ENCODE measurements at places on chromosomes 13 and 19.
A peak's percentile ranks its signal among the peaks of the same experiment; 100 is the strongest.

DNA sequence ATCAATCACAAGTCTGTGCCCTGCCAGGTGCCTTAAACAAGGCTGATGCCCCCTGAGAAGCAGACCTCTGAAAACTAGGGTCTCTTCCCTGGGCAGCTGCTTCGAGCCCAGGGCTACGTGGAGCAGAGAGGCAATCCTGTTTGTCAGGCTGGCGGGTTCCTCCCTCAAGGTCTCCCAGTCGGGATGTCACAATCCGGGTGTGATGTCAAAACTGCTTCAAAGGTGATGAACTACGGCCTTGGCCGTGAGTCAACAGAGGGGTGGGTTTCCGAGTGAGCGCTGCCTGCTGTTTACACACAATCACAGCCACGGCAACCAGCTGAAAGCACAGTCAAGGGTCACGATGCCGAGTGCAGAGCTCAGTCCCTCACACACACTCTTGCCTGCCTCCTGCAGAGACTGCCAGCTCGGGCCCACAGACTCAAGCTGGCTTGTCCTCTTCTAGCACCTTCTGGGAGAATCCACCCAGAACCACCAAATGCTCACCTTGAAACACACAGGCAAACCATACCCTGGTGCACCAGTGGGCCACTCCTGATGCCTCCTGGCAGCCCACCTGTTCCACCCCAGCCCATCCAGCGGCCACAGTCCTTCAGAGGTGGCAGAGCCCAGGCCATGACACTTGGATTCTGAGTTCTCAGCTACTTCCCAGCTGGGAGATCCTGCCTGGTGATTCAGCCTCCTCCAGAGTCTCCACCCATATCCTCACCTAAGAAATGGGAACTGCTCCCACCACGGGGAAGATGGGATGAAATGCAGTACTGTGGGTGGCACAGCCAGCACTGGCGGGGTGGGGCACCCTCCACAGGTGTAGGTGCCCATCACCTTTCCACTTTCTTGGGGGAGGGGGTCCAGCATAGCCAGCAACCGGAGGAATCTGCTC, 6.8 kb downstream of the ELL start:
- DNase-seq, result peak; percentile 35

DNA sequence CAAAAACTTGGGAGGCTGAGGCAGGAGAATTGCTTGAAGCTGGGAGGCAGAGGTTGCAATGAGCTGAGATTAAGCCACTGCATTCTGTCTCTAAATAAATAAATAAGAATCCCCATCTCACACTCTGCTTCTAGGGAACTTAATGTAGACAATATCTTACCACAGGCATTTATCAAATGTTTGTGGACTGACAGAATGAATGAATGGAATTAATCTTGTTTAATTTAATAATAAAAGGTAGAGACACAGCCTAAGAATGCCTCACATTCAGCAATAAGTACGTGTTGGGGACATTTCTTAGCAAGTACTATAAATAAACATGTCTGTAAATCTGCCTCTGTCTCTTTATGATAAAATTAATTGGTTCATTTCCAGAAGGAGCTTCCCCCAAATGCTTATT, 36.2 kb upstream of the RBM26 start:
- no peak for DNase-seq

- DNase-seq, result no peak
Observed at GRCh38 chr13:67306742-67307141, 76.6 kb upstream of the PCDH9 start.

- DNase-seq, result no peak
Observed at GRCh38 chr19:3684054-3684816, 16.0 kb downstream of the PIP5K1C start.

DNA sequence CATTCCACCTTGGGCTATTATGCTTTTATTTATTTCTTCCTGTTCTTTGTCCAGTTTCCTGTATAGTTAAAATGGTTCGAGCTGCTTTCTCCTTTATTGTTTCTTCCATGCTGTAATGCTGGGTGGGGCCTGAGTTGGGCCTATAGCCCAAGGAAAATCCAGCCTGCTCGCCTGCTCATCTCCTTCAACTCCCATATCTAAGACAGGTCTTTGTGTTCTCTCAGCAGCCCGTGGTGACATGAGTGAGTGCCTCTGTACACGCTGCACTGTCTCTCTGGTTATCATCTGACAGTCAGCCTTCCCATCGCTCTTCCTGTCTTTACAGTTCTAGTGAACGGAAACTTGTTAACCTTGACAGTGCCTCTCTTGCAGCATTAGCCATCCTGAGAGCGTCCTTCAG, 221.9 kb upstream of the SLC10A2 start:
- DNase-seq, result no peak

All from DMS79 (cell line).